Glutamatergic neuron (in vitro differentiated cells): ENCODE measurements at places on chromosomes 13 and 19.

- no peaks in the 10 kb centered on the region for H3K36me3 ChIP-seq
- DNase-seq = no peak
- no peak overlapping the region for H3K4me3 ChIP-seq
- H3K27ac ChIP-seq = no peak overlapping the region
- no peaks in the 10 kb centered on the region for H3K27me3 ChIP-seq
These were observed 13.6 kb downstream of the CSNK1A1L start for GRCh38 chr13:37091835-37092234.

DNA sequence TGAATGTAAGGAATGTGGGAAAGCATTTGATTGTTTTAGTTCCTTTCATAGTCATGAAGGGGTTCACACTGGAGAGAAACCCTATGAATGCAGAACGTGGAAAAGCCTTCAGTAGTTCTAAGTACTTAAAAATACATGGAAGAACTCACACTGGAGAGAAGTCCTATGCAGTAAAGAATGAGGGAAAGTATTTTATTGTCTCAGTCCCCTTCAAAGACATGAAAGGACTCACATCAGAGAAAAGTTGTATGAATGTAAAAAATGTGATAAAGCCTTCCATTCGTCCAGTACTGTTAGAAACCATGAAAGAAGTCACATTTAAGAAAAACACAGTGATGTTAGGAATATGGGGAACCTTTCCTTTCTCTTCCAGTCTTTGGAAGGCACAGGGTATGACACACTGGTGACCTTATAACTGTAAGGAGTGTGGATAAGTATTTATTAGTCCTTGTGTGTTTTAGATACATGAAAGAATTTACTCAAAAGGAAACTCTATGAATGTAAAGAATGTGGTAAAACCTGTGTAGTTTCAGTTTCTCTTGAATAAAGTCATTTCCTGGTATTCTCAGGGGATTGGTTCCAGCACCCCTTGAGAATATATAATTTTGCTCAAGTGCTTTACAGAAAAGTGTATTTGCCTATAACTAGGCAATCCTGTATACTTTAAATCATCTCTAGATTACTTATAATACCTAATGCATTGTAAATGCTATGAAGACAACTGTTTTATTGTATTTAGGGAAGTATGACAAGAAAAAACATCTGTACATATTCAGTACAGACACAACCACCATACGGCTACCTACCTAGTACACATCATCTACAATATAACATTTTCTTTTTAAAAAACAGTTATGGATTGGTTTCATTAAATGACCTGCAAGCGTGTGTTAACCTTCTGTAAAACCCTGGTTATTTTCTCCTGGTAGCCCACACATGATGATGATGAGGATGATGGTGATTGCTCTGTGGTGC, 52.8 kb downstream of the ZNF823 start:
- H3K36me3 ChIP-seq = peaks cover 42% of the 10 kb centered on the region
- no peak overlapping the region for H3K4me3 ChIP-seq
- H3K4me1 ChIP-seq = no peaks in the 10 kb centered on the region
- no peak for DNase-seq
- H3K27me3 ChIP-seq = no peaks in the 10 kb centered on the region

GRCh38 chr13:27679396-27679795, 57.7 kb downstream of the POLR1D start:
- H3K27me3 ChIP-seq = no peaks in the 10 kb centered on the region
- no peaks in the 10 kb centered on the region for H3K4me1 ChIP-seq
- no peak for DNase-seq

- no peak for DNase-seq
- no peak overlapping the region for H3K4me3 ChIP-seq
- peak overlapping the region; percentile 35 for H3K27ac ChIP-seq
- peaks cover 18% of the 10 kb centered on the region for H3K36me3 ChIP-seq
- peaks cover 7% of the 10 kb centered on the region for H3K4me1 ChIP-seq
These were observed 1587.0 kb upstream of the PRR20A start for GRCh38 chr13:55553701-55554100.

GRCh38 chr19:1601613-1602064, 3.6 kb downstream of the UQCR11 start:
- no peak overlapping the region for H3K27ac ChIP-seq
- DNase-seq = no peak

- no peaks in the 10 kb centered on the region for H3K36me3 ChIP-seq
- DNase-seq = peak; percentile 65
- no peak overlapping the region for H3K27ac ChIP-seq
- peaks cover 3% of the 10 kb centered on the region for H3K27me3 ChIP-seq
- H3K4me3 ChIP-seq = no peak overlapping the region
- H3K4me1 ChIP-seq = peaks cover under 1% of the 10 kb centered on the region
These were observed 4.5 kb upstream of the RAB3A start for GRCh38 chr19:18208098-18208951.

DNA sequence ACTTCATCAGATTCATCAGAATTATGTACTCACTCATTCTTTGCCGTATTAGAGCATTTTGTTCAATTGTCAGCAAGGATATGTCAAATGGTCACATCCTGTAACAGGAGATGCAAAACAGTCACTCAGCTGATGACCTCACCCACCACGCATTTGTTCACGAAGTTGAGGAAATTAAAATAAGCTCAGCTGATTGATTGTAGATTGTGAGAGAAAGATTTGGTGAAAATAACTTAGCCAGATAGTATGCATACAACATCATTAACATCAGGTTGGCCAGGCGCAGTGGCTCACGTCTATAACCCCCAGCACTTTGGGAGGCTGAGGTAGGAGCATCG, 22.6 kb upstream of the CDC16 start:
- peaks cover 10% of the 10 kb centered on the region for H3K36me3 ChIP-seq
- H3K27ac ChIP-seq = no peak overlapping the region
- peaks cover 7% of the 10 kb centered on the region for H3K27me3 ChIP-seq
- no peak overlapping the region for H3K4me3 ChIP-seq
- no peak for DNase-seq
- no peaks in the 10 kb centered on the region for H3K4me1 ChIP-seq

DNA sequence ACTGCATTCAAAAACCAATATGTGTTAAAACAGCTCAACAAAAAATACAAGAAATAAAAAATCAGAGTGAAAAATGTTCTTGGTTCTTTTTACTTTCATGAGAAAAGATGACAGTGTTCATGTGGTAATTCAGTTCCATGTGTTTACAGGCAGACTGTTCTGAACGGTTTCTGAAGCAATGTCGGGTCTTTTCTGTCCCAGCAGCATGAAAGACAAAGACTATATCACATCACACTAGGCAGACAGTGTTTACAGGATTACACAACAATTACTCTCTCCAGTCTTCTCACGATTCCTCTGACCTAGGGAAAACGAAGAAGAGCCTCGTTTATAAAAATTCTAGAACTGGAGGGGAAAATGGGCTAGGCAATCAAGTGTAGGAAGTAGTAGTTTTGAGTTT, 83.4 kb downstream of the UBL3 start:
- DNase-seq = no peak
- H3K27me3 ChIP-seq = no peaks in the 10 kb centered on the region
- H3K4me1 ChIP-seq = peaks cover 2% of the 10 kb centered on the region
- H3K4me3 ChIP-seq = no peak overlapping the region
- no peak overlapping the region for H3K27ac ChIP-seq
